ENCODE measurements at places on chromosomes 7 and 10.

DNA sequence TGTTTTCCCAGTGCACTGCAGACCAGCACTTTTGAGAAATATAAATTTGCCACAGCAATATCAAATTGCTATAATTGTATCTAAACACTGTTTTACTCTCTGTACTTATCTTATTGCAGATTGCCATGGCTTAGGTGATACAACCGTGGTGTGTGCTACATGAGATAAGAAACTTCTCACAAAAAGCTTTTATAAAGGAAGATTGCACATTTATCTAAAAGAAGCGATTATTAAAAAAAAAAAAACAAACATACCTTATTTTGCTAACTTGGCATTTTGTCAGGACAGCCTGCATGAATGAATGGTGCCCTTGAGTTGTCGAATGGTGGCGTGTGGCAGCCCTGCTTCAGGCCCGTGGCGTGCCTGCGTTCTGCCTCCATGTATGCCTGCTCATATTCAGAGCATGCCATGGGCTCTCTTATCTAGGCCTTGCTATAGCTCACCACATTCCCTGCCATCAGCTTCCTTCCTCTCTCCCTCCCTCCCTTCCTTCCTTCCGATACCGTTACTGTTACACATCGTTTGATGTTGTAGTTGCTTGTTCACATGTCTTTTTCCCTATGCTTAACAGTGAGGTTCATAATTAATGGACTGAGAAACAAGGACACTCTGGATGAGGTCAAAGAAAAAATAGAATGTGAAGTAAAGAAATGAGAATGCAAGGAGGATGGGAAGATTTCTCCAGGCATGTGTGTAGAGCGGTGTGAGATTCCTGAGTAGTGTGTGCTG is 34.9 kb downstream of the PRKAR2B start:
- H3K4me3 ChIP-seq: no peak overlapping the region
- no peaks in the 10 kb centered on the region for H3K27me3 ChIP-seq
- no peaks in the 10 kb centered on the region for H3K36me3 ChIP-seq
- no peaks in the 10 kb centered on the region for H3K4me1 ChIP-seq

DNA sequence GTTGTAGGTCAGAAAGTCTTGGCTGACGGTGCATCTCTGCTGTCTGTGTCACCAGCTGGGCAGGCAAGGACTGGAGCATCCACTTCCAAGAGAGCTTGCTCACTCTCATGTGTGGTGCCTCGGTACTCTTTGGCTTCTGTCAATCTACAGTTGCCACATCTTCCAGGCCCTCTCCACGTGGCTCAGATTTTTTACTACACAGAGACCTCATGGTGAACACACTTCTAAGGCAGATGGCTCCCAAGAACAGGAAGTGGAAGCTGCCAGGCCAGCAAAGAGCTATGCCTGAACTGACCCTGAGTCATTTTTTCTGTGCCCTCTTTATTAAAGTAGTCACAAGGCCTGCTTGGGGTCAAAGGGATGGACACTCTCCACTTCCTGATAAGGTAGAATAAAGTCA is 351.5 kb upstream of the AUTS2 start:
- no peaks in the 10 kb centered on the region for H3K4me1 ChIP-seq
- H3K4me3 ChIP-seq: no peak overlapping the region
- H3K27ac ChIP-seq: no peak overlapping the region
- peaks cover 25% of the 10 kb centered on the region for H3K27me3 ChIP-seq

GRCh38 chr10:62817766-62818425 is 1.7 kb upstream of the EGR2 start:
- H3K36me3 ChIP-seq: no peaks in the 10 kb centered on the region
- peaks cover 21% of the 10 kb centered on the region for H3K27me3 ChIP-seq
- peak overlapping the region; percentile 96 for H3K4me3 ChIP-seq
- DNase-seq: peak; percentile 70

- no peak overlapping the region for H3K27ac ChIP-seq
- no peaks in the 10 kb centered on the region for H3K27me3 ChIP-seq
- H3K4me3 ChIP-seq: no peak overlapping the region
- H3K4me1 ChIP-seq: no peaks in the 10 kb centered on the region
These were observed 131.5 kb upstream of the C1QL3 start for GRCh38 chr10:16653224-16653623.

- H3K27me3 ChIP-seq: no peaks in the 10 kb centered on the region
- no peak overlapping the region for H3K4me3 ChIP-seq
- DNase-seq: no peak
- peaks cover 37% of the 10 kb centered on the region for H3K36me3 ChIP-seq
- H3K4me1 ChIP-seq: no peaks in the 10 kb centered on the region
- no peak overlapping the region for H3K27ac ChIP-seq
These were observed 36.2 kb downstream of the PITRM1 start for GRCh38 chr10:3136336-3136735.

DNA sequence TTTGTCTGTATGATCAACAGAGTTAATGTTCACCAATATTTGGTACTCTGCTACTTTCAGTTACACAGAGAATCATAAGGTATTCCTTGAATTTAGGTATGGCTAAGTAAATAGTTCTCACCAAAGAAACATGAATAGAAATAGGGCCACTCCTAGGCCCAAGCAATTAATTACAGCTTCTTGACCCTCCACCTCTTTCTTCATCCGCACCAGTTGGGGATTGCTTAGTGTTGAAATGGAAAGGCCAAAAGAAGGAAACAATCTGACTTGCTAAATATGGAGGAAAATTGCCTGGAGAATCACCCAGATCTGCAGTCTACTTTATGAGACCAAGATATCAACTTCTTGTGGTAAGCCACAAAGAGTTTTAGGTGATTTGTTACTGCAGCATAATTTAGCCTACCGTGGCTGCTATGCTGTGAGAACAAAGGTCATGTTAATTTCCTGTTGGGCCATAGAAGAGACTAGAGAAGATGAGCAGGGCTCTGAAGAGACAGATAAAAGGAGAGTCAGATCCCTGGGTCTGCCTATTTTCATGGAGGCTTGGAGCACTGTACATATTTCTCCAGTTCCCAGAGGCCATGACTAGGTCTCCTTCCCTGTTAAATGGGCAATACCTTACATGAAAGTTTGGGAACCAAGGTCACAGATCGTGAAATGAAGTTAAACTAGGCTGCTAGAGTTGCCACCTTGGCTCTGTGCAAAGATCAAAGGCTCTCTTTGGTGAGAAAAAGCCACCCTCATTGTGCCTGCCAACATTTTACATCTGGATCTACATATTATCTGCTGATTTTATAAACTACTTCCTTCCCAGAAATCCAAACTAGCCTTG is 93.3 kb upstream of the GDF10 start:
- H3K27me3 ChIP-seq: no peaks in the 10 kb centered on the region
- H3K36me3 ChIP-seq: peaks cover 4% of the 10 kb centered on the region
- no peak for DNase-seq
- H3K4me1 ChIP-seq: no peaks in the 10 kb centered on the region
- H3K27ac ChIP-seq: no peak overlapping the region
- no peak overlapping the region for H3K4me3 ChIP-seq

GRCh38 chr10:18418541-18419215 is 232.7 kb downstream of the NSUN6 start:
- no peak overlapping the region for H3K27ac ChIP-seq
- no peak for DNase-seq
- H3K4me1 ChIP-seq: peaks cover 21% of the 10 kb centered on the region
- H3K27me3 ChIP-seq: no peaks in the 10 kb centered on the region

GRCh38 chr7:84144480-84144879 is 50.1 kb downstream of the SEMA3A start:
- H3K27ac ChIP-seq: no peak overlapping the region
- H3K4me3 ChIP-seq: no peak overlapping the region
- H3K27me3 ChIP-seq: no peaks in the 10 kb centered on the region
- no peaks in the 10 kb centered on the region for H3K36me3 ChIP-seq
- no peaks in the 10 kb centered on the region for H3K4me1 ChIP-seq

DNA sequence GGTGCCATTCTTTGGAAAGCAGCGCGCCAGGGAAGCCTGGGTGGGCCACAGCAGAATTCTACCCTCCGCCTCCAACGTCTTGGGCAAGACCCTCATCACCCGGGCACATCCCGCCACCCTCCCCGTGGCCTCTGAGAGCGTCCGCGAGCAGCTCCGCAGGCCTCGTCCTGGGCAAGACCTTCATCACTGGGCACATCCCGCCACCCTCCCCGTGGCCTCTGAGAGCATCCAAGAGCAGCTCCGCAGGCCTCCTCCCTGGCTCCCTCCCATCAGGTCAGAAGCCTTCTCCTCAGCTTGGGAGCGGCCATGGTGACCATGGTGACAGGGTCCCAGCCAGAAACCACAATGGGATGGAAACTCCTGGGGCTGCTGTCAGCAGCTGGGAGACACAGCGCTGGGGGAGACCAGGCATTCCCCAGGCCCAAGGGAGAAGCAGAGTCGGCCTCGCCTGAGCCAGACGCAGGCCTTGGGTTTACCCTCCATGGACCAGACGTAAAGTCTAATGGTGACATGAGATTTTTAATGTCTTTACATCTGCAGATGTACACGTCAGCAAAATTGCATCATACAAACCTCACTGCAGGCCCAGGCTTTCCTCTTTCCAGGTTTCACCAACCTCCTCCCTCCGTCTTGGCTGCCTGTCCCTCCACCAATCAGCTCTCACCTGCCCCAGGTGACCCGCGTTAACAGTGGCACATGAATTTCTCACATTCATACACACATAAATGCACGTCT is 55.1 kb upstream of the PPP2R2D start:
- H3K27ac ChIP-seq: no peak overlapping the region
- no peak for DNase-seq
- no peaks in the 10 kb centered on the region for H3K36me3 ChIP-seq
- H3K4me3 ChIP-seq: no peak overlapping the region

DNA sequence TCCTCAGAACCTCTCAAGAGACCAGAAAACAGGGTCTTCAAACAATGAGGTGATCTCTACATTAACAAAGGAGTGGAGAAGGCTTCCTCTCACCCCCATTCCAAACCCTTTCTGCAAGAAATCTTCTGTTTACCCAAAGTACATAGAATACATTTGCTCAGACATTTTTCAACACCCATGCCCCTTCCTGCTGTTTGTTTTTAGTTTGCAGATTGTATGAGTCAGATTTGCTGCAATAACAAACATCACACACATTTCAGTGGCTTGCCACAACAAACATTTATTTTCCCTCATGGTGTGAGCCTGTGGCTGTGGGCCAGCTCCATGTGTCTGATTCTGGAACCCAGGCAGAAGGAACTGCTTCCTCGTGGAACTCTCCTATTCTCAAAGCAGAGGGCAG is 68.2 kb upstream of the BAIAP2L1 start:
- DNase-seq: no peak
- no peak overlapping the region for H3K4me3 ChIP-seq
- no peak overlapping the region for H3K27ac ChIP-seq
- H3K4me1 ChIP-seq: no peaks in the 10 kb centered on the region
- no peaks in the 10 kb centered on the region for H3K36me3 ChIP-seq

- H3K36me3 ChIP-seq: peaks cover 4% of the 10 kb centered on the region
- peaks cover 52% of the 10 kb centered on the region for H3K4me1 ChIP-seq
- H3K4me3 ChIP-seq: no peak overlapping the region
- DNase-seq: no peak
- no peaks in the 10 kb centered on the region for H3K27me3 ChIP-seq
- no peak overlapping the region for H3K27ac ChIP-seq
These were observed 12.3 kb downstream of the CAMK2G start for GRCh38 chr10:73862011-73862410.

- H3K27me3 ChIP-seq: peaks cover 22% of the 10 kb centered on the region
- H3K36me3 ChIP-seq: peaks cover 8% of the 10 kb centered on the region
- no peak overlapping the region for H3K4me3 ChIP-seq
- no peaks in the 10 kb centered on the region for H3K4me1 ChIP-seq
These were observed 14.0 kb upstream of the SLC18A2 start for GRCh38 chr10:117226813-117227451.

GRCh38 chr7:4225881-4226523 is 456.1 kb upstream of the FOXK1 start:
- DNase-seq: no peak
- H3K4me1 ChIP-seq: no peaks in the 10 kb centered on the region
- no peak overlapping the region for H3K4me3 ChIP-seq
- H3K36me3 ChIP-seq: peaks cover 6% of the 10 kb centered on the region
- H3K27me3 ChIP-seq: peaks cover 7% of the 10 kb centered on the region

DNA sequence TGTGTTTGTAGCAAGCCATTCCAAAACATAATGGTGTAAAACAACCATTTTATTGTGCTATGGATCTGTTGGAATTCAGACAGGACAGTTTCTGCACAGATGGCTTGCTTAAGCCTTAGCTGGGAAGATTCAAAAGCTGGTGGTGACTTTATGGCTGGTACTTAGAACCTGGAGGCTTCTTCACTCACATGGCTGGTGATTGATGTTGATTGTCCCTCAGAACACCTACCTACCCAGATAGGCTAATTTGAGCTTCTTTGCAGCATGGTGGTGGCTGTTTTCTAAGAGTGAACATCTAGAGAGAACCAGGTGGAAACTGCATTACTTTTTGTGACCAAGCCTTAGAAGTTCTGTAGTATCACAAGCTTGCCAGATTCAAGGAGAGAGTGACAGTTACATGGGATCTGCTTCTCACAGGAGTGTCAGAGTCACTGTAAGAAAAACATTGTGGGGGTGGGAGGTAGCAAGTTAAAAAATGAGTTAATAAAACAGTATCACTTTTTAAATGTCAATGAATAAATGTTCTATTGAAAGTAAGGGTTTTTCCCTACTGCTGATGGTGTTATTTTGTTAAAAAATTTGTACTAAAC is 7.1 kb downstream of the R3HCC1L start:
- no peak overlapping the region for H3K27ac ChIP-seq
- no peaks in the 10 kb centered on the region for H3K27me3 ChIP-seq
- DNase-seq: no peak
- peaks cover 56% of the 10 kb centered on the region for H3K4me1 ChIP-seq
- H3K4me3 ChIP-seq: no peak overlapping the region

DNA sequence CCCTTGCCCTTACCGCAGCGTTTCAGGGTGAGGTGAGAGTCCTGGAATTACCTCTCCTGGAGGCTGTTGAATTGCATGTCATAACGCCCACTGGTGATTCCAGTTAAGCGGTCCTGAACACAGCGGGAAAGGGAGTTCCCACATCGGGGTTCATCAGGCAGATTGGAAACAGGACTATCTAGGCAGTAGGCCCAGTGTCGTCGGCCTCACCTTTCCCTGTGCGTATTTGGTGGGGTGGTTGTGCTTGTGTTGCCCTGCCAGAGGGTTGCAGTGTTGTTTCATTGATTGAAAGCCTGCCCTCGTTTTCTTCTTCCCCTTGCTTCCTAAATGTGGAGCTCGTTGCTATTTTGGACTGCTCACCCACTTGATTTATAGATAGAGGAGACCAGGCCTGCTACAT is 10.6 kb upstream of the SUN1 start:
- no peaks in the 10 kb centered on the region for H3K27me3 ChIP-seq
- no peak for DNase-seq
- H3K4me3 ChIP-seq: no peak overlapping the region
- peaks cover 70% of the 10 kb centered on the region for H3K4me1 ChIP-seq

DNA sequence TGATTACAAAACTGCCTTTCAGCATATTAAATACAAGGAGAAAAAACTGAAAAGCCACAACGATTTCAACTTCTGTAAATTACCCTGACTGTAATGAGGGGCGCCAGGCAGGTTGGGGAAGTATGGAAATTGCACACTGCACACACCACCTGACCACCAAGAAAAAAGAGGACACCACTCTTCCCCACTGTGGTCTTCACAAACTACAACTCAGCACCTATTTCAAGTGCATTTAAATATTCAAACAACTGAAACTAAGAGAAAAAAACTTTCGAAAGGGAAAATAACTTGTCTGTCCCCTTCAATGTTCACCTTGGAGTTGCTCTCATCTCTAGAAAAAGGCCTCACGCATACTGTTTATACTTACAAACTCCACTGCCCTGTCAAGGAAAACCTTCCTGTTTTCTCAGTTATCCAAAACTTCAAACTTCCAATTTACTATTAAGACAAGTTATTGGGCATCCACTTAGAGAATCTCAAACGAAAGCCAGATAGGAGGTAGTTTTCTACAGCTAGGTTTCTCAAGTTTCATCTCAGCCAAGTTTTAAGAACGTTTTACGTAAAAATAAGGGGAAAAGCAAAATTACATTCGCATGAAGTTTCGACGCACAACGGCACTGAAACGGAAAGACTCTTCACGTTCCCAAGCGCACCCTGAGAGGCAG is 1.4 kb downstream of the LARP4B start:
- DNase-seq: peak; percentile 56
- H3K36me3 ChIP-seq: no peaks in the 10 kb centered on the region
- no peaks in the 10 kb centered on the region for H3K27me3 ChIP-seq
- peaks cover 42% of the 10 kb centered on the region for H3K4me1 ChIP-seq
- peak overlapping the region; percentile 97 for H3K4me3 ChIP-seq
- H3K27ac ChIP-seq: peak overlapping the region; percentile 97
